Muscle of leg (tissue), 16 donors: ENCODE measurements at places on chromosomes 12 and 14. TPM values are rescaled to one million over a fixed set of nuclear protein-coding genes. Genes with fewer than 3 reads are reported as not detected.

KLRK1 gene
- 0.44 TPM for total RNA-seq

OLR1 gene
- 0.13 TPM for total RNA-seq

RHOJ gene
- 7.1 TPM for total RNA-seq

RNF212B gene
- total RNA-seq, result not detected

MYF6 gene
- total RNA-seq, result 105 TPM

GPATCH2L gene
- total RNA-seq, result 29.4 TPM

B4GALNT3 gene
- 6.0 TPM for total RNA-seq

RNASE13 gene
- total RNA-seq, result not detected

MYH7 gene
- total RNA-seq, result 124 TPM

VDR gene
- total RNA-seq, result 0.40 TPM

CLEC4C gene
- not detected for total RNA-seq

OTX2 gene
- 0.04 TPM for total RNA-seq

NUAK1 gene
- total RNA-seq, result 8.0 TPM

RNASE1 gene
- total RNA-seq, result 204 TPM

SLCO1B3 gene
- not detected for total RNA-seq

IFNG-AS1 gene
- total RNA-seq, result 0.31 TPM

NAV3 gene
- 34.6 TPM for total RNA-seq

SLC25A21 gene
- total RNA-seq, result 1.1 TPM

DEPDC4 gene
- 1.6 TPM for total RNA-seq

TC2N gene
- 7.6 TPM for total RNA-seq

SLC15A4 gene
- total RNA-seq, result 16.8 TPM

REP15 gene
- total RNA-seq, result 1.3 TPM

BORCS5 gene
- total RNA-seq, result 9.2 TPM

SIX1 gene
- 46.2 TPM for total RNA-seq

LRRC10 gene
- not detected for total RNA-seq

WDR89 gene
- total RNA-seq, result 18.3 TPM

FGD4 gene
- 35.4 TPM for total RNA-seq

KCNH3 gene
- 1.1 TPM for total RNA-seq

KRT2 gene
- total RNA-seq, result not detected

PTPRB gene
- 20.8 TPM for total RNA-seq

KRT83 gene
- total RNA-seq, result not detected

SPIC gene
- total RNA-seq, result not detected

RAD9B gene
- total RNA-seq, result 3.5 TPM

ANO2 gene
- total RNA-seq, result 3.4 TPM

SDR9C7 gene
- 0.22 TPM for total RNA-seq

DNAI7 gene
- 0.40 TPM for total RNA-seq

CCDC184 gene
- total RNA-seq, result 1.2 TPM

RD3L gene
- not detected for total RNA-seq

RTN1 gene
- total RNA-seq, result 1.2 TPM

OR6C68 gene
- not detected for total RNA-seq

RNASE12 gene
- not detected for total RNA-seq

DEGS2 gene
- total RNA-seq, result 0.35 TPM

PPP4R4 gene
- 0.09 TPM for total RNA-seq

SRRM4 gene
- 0.13 TPM for total RNA-seq

GPRC5D gene
- not detected for total RNA-seq

NPFF gene
- 0.98 TPM for total RNA-seq

CLEC12A gene
- 0.13 TPM for total RNA-seq

TMPRSS12 gene
- total RNA-seq, result not detected

OTOGL gene
- 0.40 TPM for total RNA-seq

PTPRQ gene
- 0.71 TPM for total RNA-seq

SLC38A4 gene
- 5.6 TPM for total RNA-seq

SLC2A14 gene
- total RNA-seq, result 0.22 TPM

ALG10 gene
- total RNA-seq, result 5.1 TPM
